ENCODE measurements at places on chromosomes 11 and 22.

GRCh38 chr11:2694495-2694894 lies 5.3 kb downstream of the KCNQ1OT1 start:
- DNase-seq = no peak

- no peak for DNase-seq
Measured at GRCh38 chr11:118267486-118267885, 3.4 kb upstream of the MPZL2 start.

GRCh38 chr22:46006379-46007002 lies 29.5 kb upstream of the WNT7B start:
- DNase-seq = peak; percentile 84

GRCh38 chr11:75534259-75535069 lies 8.7 kb upstream of the GDPD5 start:
- DNase-seq = no peak

GRCh38 chr22:38881997-38882879 lies 10.2 kb upstream of the CBX6 start:
- DNase-seq = no peak

- no peak for DNase-seq
Measured at GRCh38 chr11:34448223-34448994, 9.7 kb downstream of the CAT start.
